ENCODE measurements at places on chromosomes 4 and X. TPM values are rescaled to one million over a fixed set of nuclear protein-coding genes. Genes with fewer than 3 reads are reported as not detected.

Gene OTUD6A
- not detected for total RNA-seq

Gene FUNDC2
- total RNA-seq: 25.1 TPM

Gene ARHGEF6
- 5.4 TPM for total RNA-seq

Gene NOCT
- 15.5 TPM for total RNA-seq

Measured in bronchus fibroblast of lung (primary cell).